Bronchial smooth muscle cell (primary cell): ENCODE measurements at places on chromosomes 12 and 14. TPM values are rescaled to one million over a fixed set of nuclear protein-coding genes. Genes with fewer than 3 reads are reported as not detected.

Gene RILPL2
- 5.8 TPM in 2 replicates for total RNA-seq

Gene ANKRD33
- total RNA-seq, result 0.09 and 0.16 TPM in 2 replicates

Gene AKAP5
- total RNA-seq, result under 0.01 and 0.09 TPM in 2 replicates

Gene NRIP2
- under 0.01 TPM in 1 of 2 replicates, not detected in the other for total RNA-seq

Gene CLEC4D
- not detected in 2 replicates for total RNA-seq

Gene PPP4R4
- total RNA-seq, result 0.34 and 1.9 TPM in 2 replicates

Gene SLC6A12
- not detected in 2 replicates for total RNA-seq

Gene ACRBP
- total RNA-seq, result 0.16 and 0.34 TPM in 2 replicates

Gene CIROP
- 1.3 and 4.6 TPM in 2 replicates for total RNA-seq

Gene GPR162
- 5.1 and 5.8 TPM in 2 replicates for total RNA-seq

Gene DENND5B
- 6.5 and 6.8 TPM in 2 replicates for total RNA-seq

Gene GPRC5D
- total RNA-seq, result not detected in 2 replicates

Gene POU6F1
- total RNA-seq, result 1.6 and 2.6 TPM in 2 replicates

Gene KRT6C
- under 0.01 TPM in 1 of 2 replicates, not detected in the other for total RNA-seq

Gene TCL1B
- total RNA-seq, result not detected in 2 replicates

Gene DHRS2
- 0.17 and 0.79 TPM in 2 replicates for total RNA-seq

Gene ADCY4
- total RNA-seq, result 1.4 and 9.3 TPM in 2 replicates

Gene TMEM30B
- total RNA-seq, result 2.0 and 2.8 TPM in 2 replicates

Gene TSHR
- total RNA-seq, result not detected in 2 replicates

Gene TMTC2
- total RNA-seq, result 15.9 and 18.7 TPM in 2 replicates

Gene RIPK3
- total RNA-seq, result 2.5 and 6.2 TPM in 2 replicates

Gene OASL
- total RNA-seq, result 0.17 and 0.47 TPM in 2 replicates

Gene NXPH4
- total RNA-seq, result 0.77 and 0.79 TPM in 2 replicates

Gene OTUB2
- total RNA-seq, result 1.6 and 1.9 TPM in 2 replicates

Gene ASCL4
- not detected in 2 replicates for total RNA-seq

Gene GPR135
- 0.94 and 1.7 TPM in 2 replicates for total RNA-seq

Gene MAP3K9
- total RNA-seq, result under 0.01 and 0.09 TPM in 2 replicates

Gene HCAR3
- not detected in 2 replicates for total RNA-seq

Gene RASAL1
- total RNA-seq, result not detected in 2 replicates

Gene NPFF
- total RNA-seq, result not detected in 2 replicates

Gene MIP
- total RNA-seq, result not detected in 2 replicates
